ENCODE measurements at places on chromosomes 5 and 9.

GRCh38 chr5:143898916-143899591, 87.1 kb downstream of the HMHB1 start:
- no peak for DNase-seq

GRCh38 chr5:66945389-66946349, 250.9 kb downstream of the CD180 start:
- peak; percentile 13 for DNase-seq

GRCh38 chr5:128109138-128109537, 25.6 kb downstream of the SLC12A2 start:
- DNase-seq, result no peak

DNA sequence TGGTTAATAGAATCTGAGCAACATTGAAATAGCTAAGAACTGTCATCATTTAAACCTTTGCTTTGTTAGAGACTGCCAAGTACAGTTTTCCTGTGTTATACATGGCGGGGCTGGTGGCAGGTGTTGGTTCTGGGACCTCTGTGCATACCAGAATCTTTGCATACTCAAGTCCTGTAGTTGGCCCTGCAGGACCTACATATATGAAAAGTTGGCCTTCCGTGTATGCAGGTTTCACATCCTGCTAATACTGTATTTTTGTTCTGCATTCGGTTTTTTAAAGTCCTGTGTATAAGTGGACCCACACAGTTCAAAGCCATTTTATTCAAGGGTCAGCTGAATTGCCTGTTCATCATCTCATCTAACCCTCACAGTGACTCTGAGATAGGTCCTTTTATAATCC, 36.4 kb downstream of the LARP1 start:
- DNase-seq, result no peak

DNA sequence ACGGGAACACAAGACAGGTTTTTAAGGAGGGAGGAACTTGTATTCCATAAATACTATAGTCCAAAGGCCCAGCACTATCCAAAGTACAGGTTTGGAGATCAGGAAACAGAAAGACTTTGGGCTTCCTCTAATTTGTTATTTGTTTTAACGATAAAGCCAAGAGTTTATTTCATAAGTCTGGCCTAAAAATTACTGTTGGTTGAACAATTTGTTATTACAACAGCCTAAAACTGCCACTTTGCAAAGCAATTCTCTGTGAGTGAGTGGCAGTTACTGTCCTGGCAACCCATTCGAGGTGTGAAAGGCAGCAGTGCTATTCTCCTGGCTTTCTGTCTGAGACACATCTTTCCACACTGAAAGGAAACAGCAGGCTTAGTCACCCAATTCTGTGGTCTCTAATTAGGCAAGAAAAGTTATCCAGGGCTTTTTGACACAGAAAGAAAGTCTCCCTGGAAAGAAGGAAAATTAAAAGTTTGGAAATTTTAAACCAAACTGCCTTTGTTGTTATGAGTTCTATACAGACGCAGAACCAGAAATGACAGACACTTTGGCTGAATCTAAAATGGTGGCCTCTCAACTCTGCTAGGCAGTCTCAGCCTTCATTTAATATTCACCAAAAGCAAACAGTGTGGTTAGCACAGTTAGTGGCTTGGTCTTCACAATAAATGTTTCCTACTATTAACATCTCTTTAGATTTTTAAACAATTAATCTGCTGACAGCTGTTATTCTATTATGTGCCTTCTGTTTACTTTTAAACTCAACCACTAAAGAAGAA, 33.9 kb downstream of the PSMB7 start:
- peak; percentile 69 for DNase-seq

GRCh38 chr9:72315089-72315509, 49.9 kb downstream of the ZFAND5 start:
- DNase-seq, result peak; percentile 58
